ENCODE measurements at places on chromosomes 12 and 14. TPM values are rescaled to one million over a fixed set of nuclear protein-coding genes. Genes with fewer than 3 reads are reported as not detected.

Gene CPNE8
- total RNA-seq = 23.4 TPM

Gene CLEC4E
- 0.55 TPM for total RNA-seq

Gene ATXN7L3B
- 31.4 TPM for total RNA-seq

Gene NELL2
- 5.8 TPM for total RNA-seq

Gene LRRK2
- 3.3 TPM for total RNA-seq

Gene MOK
- total RNA-seq = 7.4 TPM

Gene GARIN6
- not detected for total RNA-seq

Gene GYS2
- total RNA-seq = not detected

Gene PLCZ1
- not detected for total RNA-seq

Gene NID2
- total RNA-seq = 32.5 TPM

Gene RBMS2
- total RNA-seq = 47.8 TPM

Gene COX8C
- total RNA-seq = not detected

Gene LBHD2
- total RNA-seq = not detected

Gene KRT72
- not detected for total RNA-seq

Gene EDDM3A
- total RNA-seq = not detected

Gene GNPTAB
- total RNA-seq = 88.9 TPM
